Bronchial epithelial cell (primary cell): ENCODE measurements at places on chromosomes 2 and 18.

- no peak for DNase-seq
Measured at GRCh38 chr2:213818436-213818835, 534.2 kb downstream of the SPAG16 start.

DNA sequence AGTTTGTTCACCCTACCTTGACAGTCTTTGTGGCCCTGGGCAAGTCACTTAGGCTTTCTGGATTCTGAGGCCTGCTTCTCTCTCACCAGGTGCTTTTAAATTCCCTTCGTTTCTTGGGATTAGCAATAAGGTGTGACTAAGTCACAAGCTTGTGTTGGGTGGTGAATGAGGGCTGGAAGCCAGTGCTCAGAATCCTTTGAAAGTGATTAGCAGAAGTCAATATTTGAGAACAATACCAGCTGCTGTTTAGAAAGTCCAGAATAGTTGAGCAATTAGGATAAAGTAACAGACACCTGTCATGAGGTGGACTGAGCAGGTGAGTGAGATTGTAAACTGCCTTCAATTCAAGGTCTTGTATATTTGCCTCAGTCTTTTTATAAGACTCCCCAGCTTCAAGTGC, 19.3 kb upstream of the MGAT5 start:
- DNase-seq = peak; percentile 20

- peak; percentile 75 for DNase-seq
Measured at GRCh38 chr2:17901246-17901645, 22.8 kb downstream of the KCNS3 start.

GRCh38 chr2:144325086-144325485, 194.8 kb downstream of the ZEB2 start:
- no peak for DNase-seq

DNA sequence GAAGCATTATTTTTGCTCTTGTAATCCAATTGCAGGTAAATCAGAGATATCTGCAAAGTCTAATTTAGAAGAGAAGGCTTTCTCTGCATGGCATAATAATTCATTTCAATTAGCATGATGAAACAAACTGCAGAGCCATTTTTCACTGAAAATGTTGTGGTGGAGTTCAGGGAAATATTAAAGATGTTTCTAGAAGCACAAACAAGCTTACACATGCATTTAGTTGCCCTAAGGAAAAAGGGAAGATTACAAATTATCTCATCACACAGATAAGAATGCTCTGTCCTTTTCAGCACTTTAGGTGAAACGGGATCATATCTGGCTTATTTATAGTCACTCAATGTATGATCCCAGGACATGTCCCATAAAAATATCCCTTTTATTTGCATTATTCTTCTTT, 252.1 kb upstream of the TANK start:
- peak; percentile 44 for DNase-seq

DNA sequence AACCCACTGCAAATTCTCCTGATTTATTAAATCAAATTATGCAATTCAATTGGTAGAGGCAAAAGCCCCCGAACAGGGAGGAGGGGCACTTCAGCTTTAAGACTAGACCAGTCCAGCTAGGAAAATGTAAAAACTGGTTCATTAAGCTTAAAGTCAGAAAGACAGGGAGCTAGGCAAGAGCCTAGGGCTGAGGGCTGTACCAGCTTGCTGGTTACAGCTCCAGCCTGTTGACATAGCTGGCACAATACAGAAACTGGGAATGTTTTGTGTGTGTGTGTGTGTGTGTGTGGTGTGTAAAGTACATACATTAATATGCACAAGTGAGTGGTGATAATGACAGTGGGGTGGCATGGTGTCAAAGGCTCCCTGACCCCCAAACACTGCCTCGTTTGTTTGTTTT, 307.0 kb upstream of the CELF4 start:
- DNase-seq = no peak

DNA sequence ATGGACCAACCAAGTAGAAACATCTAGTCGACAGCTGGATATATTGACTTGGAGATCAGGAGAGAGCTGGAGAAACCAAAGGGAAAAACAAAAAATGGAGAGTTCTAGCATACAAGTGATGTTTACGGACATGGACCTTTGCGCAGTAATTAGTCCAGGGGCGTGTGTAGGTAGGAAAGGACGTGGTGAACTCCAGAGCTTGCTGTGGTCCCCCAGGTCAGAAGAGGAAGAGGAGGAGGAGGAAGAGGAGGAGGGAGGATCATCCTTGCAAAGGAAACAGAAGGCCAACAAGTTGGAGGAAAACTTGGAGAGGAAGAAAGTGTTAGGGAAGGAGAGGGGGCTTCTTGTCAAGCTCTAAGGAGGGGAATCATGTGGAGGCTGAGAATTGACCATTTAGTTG, 17.5 kb downstream of the TRAF3IP1 start:
- DNase-seq = no peak

- DNase-seq = no peak
Measured at GRCh38 chr2:25340181-25340921, 1.4 kb downstream of the DNMT3A start.

- DNase-seq = no peak
Measured at GRCh38 chr2:144225076-144225475, 294.8 kb downstream of the ZEB2 start.

DNA sequence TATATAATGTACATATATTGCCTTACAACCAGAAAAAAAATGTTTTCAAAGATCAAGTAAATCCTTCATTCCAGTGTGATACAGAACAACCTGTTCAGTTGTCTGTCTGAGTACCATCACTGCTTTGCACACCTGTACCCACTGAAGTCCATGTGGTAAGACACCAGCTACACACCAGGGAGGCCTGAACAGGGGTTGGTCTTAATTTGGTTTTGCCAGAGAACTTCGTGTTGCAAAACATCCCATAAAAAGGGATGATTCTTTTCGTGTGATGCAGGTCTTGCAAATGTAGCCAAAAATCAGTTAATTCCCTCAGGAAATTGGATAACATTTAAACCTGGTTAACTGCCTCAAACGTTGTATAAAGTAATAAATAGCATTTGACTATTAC, 73.7 kb upstream of the SLC1A4 start:
- DNase-seq = no peak

DNA sequence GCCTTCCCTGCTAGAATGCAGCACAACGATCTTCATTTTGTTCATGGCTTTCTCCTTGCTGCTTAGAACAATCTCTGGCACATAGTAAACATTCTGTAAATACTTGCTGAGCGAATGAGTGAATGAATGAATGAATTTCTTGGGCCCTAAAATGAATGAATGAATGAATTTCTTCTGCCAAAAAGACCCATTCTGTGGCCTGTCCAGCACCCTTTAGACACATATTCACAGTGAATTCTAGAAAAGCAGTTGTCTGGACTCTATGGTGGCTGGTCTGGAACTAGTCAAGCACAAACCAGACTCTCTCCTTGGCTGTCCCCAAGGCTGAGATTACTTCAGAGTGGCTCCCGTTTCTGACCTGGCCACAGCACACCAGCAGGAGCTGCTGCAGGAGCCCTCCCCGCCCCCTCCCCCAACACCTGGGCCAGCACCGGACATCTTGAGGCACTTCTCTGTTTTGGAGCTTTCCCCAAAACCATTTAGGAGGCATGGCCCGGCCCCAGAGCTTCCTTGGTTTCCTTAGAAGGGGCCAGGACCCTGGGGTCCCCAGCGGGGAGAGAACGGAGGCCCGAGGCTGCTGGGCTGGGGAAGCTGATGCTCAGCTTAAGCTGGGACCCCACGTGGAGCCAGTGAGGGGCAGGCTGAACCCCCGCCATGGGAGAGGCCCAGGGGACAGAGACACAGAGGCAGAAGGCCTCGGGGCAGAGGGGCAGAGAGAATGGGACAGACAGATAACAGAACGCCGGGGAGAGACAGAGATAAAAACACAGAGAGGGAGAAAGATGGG, 159.0 kb downstream of the ZFP36L2 start:
- no peak for DNase-seq

GRCh38 chr2:207039225-207039624, 99.9 kb downstream of the CPO start:
- peak; percentile 54 for DNase-seq

- DNase-seq = no peak
Measured at GRCh38 chr2:188893972-188894371, 80.2 kb upstream of the COL3A1 start.

DNA sequence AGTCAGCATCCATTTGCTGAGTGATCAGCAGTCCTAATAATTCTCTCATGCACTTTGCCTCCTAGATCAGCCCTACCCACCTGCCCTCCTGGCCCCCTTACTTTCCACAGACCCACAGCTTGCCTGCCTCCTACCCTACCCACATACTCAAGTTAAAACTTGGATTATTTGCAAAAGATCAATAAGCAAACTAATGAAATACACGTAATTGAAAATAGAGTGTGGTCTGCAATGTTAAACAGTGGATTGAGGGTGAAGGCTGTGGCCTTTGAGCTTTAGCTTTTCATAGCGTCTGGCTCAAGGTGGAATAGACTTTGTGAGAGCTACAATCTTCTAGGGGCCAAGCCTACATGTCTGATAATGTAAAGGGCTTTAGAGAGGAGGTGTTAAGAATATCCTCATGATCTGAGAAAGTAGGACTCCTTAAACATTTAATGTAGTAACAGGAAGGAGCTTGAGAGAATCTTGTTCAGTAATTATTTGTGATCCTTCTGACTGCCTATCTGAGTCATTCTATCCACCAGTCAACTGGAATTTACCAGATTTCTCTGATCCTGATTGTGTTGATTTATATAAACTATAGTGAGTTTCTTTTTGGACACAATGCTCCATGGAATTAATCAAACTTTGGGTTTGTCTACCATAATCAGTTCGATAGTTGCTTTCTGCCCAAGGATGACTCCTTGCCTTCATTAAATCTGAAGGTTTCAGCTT, 310.0 kb downstream of the HRH4 start:
- no peak for DNase-seq

DNA sequence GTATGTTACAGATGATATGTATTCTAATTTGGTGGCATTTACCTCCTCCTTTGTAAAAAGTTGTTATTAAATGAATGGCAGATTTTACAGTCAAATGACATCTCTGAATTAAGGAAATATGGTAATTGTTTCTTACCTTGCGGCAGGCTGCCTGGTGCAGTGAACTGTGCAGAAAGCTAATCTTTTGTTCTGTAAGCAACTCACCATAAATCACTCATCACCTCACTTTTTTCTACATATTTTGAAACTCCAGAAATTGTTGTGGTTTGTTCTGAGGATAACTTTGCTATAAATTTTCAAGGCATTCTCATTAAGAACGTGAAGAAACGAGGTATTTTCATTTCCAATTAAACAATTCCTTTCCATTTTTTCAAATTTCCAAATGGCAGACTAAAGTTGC, 52.7 kb downstream of the ST6GAL2 start:
- no peak for DNase-seq

- DNase-seq = peak; percentile 73
Measured at GRCh38 chr2:161102770-161103450, 57.3 kb upstream of the TANK start.

DNA sequence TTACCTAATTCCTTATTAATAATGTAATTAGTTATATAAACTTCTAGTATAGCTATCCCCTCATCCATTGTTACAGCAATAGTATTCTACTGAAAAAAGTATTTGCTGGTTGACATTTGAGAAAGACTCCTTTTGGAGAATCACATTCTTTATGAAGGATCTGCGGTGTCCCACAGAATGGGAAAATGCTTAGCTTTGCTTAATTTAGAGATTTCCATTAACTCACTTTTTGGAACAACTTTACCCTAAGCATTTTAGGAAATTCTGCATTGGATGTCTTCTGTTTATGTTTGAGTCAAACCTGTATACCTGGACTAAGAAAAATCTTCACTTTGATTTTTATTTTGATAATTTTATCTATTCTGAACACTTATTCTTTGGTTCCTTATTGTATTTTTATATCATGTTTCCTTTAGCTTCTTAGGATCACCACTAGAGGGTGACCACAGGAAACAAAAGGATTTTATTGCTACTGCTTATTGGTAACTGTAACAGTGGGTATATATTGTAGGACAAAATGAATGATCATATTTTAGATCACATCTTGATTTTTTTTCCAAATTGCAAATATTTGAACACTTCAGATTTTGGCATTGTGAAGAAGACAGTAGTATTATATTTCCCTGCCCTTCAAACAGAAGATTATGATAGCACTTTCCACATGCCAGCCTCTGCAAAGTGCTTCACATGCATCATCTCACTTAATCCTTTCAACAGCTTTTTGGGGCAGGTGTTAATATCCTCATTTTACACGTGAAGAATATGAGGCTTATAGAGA, 79.6 kb downstream of the MIB1 start:
- DNase-seq = peak; percentile 17

DNA sequence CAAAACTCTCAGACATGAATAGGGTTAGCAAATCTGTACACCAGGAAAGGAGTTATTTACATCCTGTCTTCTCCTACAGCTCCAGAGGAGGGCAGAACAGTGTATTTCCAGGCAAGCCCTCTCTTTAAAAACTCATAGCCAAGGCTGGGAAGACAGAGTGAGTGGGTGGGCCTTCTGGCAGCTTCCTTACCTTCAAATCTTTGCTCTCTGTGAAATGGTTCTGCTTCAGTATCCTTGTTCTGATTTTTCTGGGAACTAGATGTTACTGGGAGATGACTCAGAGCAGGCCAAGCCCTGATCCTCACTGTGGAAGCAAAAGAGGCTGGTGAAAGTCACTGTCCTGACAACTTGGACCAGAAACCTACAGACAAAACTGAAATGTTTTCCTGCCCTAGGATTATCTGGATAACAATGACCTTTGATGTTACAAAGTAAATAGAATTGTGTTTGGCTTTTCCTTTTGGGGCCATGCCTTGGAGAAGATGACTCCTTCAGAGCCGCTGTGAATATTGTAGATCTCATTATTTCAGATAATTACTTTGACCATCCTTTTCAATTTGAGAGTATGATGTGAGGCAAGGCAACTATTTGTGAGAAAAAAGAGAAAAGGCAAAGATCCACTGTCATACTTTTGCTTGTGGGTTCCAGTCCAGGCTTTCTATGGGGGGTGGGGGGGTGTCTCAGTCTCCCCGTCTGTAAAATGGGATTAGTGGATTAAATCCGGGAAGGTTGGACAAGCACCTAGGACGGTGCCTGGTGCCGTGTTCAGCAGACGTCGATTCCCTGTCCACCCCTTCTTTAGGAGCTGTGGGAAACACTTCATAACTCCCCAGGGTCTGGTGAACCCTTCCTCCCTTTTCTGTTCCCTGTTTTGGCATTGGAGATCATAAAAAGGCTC, 644 bp upstream of the QPCT start:
- DNase-seq = peak; percentile 50

DNA sequence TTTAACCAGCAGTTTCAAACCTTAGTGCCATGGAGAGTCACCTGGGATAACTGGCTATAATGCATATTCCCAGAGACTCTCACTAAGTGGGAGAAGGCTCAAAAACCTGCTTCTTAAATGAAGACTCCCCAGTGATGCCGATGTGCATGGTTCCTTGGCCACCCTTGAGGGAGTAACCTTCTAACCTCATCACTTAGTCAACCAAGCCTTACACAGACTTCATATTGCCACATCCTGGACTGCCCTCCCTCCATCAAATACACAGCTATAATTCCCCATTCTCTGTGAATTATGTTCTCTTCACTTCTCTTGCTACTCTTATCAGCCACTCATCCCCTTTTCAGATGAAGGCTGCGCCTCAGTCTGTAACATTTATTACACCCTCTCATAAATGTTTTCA, 462.9 kb upstream of the RGPD4 start:
- no peak for DNase-seq

DNA sequence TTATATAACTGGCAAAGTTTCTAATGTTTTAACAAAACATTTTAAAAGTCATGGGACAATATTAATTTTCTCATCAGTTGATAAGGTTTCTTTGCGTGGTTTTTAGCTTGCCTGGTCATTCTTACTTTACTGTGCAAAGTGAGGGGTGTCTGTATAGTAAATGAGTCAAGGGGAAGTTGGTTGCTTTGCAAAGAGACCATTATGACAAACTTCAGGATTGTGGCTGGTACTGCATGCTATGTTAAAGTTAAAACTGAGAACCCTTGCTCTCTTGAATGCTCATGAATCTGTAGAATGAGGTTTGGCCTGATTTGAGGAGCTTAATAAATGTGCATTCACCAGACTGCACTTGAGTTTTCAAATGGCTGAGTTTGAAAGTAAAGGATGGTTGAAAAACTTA, 47.0 kb downstream of the COL4A4 start:
- no peak for DNase-seq
